BJ (cell line): ENCODE measurements at places on chromosomes 1 and 21.

DNA sequence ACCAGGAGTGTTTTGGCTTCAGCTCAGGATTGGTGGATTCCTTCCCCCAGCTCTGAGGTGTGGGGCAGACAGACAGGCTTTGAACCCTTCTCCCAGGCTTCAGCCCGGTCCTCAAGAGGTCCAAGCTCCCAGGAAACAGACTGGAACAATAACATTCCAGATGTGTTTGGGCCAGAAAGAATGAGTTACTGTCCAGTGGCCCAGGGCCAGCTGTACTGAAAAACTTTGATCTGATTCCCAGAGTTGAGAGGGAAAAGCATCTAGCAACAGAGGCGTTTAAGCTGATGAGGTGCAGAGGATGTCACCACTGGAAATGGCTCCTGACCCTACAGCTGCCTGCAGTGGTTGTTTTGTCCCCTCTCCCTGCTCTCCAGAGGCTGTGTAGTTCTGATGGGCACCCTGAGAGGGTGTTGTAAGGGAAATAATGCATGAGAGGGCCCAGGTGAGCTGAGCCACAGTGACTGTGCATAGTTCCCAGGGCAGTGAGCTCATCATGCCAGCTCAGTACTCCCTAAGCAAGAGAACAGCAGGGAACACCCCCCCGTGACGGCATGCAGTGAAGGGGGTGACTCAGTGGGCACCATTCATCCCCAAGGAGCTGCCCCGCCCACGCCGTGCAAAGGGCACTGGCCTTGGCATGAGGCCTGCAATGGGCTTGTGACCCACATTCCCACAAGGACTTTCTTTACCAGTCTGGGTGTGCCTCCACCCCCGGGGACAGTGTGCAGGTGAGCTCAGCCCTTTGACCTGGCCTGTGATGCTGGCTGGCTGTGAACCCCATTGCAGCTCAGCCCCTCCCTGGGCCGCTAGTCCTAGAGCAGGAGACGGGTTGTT, 13.8 kb upstream of the SFN start:
- DNase-seq = no peak

DNA sequence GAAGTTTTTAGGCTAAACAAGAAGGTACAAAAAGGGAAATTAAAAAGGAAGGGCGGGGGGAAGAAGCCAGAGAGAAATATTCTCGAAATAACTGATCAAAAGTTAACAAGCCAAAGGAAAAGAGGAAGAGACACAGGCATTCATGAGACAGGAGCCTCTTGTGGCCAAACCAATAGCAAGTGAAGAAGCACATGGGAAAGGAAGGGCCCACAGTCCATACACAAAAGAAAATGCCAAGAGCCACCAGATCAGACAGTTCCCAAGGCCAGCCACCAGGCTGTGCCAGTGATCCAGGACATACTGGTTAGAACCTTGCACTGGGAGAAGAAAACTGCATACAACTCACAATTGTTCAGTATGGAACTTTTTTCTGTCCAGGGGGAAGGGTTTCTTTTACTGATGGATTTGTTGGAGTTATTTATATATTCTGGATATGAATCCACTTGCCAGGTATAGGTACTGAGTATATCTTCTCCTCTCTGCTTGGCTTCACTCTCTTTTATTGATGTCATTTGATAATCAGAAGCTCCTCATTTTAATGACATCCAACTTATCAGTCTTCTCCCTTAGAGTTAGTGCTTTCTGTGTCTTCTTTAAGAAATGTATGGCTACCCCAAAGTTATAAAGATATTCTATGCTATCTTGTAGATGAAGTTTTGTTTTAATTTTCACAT, 76.8 kb downstream of the CD46 start:
- peak; percentile 59 for DNase-seq

DNA sequence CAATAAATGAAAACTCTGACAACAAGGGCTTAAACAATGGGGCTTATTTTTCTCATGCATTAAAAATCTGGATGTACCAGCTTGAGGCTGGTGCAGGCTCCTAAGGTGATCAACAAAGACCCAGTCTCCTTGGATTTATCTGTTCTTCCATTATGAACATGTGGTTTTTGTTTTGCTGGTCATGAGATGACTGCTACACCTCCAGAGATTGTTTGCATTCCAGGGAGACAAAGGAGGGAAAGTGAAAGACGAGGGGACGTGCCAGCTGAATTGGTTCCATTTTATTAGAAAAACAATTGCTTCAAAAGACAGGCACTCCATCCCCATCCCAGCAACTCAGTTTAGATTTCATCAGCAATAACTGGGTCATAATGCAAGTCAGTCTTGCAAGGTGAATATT, 90.9 kb upstream of the KCNK1 start:
- no peak for DNase-seq

- DNase-seq = no peak
These were observed 80.0 kb downstream of the NDUFS5 start for GRCh38 chr1:39105841-39106765.

DNA sequence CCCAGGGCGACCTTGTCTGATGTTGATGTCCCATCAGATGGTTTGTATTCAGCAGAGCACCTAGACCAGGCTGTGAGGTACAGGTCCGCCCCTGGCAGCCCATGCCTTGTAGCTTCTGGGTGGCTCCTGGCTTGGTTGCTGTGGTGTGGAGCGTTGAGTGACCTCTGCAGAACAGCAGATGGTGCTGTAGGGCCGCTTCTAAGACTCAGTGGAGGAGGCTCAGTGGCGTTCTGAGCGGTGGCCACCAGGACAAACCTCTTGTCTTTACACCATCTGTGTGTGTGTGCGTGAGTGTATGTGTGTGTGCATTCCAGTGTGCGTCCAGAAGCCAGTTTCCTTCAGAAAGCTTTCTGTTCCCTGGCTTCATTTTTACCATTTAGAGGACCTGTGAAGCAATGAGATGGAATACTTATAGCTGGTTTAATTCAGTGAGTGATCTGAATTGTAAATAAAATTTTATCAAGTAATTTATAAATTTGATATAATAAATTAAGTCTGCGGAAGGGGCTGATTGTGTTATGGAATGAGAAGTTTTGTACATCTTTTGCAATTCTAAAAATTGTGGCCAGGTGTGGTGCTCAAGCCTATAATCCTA, 66.1 kb downstream of the ADARB1 start:
- peak; percentile 52 for DNase-seq

DNA sequence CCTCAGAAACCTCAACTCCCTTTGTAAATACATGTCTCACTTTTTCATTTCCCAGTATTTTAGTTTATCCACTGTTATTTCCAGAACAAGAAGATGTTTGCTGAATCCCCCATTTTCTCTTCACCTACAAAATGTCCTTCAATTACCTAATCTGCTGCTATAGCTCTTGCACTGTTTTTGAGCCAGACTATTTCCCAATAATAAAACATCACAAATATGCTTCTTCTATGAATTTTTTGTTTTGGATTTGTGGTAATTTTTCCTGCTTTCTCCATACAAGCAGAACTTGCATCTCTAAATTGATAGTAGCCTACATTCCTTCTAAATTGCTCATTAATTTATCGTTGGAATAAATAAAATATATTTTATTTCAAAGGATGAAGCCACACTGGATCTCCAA, 199.6 kb upstream of the C1orf87 start:
- no peak for DNase-seq

DNA sequence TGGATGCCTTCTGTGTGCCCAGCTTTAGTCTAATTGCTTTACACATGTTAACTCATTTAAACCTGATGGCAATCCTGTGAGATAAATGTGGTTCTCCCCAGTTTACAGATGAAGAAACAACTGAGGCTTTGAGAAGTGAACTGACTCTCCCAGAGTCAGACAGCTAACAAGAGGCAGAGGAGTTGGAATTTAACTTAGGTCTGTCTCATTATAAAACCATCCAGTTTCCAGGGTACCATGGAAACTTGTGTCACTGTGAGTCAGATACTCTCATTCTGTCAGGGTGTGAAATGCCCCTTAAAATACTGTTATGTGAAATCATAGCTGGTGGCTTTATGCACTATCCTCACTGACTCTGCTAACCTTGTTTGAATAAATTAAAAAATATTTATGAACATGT, 206.6 kb downstream of the PBX1 start:
- DNase-seq = peak; percentile 88

- DNase-seq = no peak
These were observed 75.0 kb downstream of the NPHP4 start for GRCh38 chr1:5917281-5917590.

DNA sequence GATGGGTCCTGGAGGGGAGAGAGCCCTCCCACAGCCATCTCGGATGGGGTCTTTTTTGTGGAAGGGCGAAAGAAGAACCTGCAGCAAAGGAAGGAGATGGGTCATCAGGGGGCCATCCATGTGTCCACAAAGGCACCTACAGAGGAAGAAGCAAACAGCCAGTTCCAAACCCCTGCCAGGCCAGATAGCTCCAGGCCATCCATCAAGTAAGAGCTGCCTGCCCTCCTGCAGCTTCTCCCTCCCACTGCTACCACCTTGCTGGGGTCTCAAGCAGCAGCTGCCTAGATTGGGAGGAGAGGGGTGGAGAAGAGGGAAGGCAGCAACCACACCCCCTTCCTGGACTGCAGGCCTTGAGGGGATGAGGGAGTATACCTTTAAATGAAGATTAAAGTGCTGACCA, 4.5 kb downstream of the FCAMR start:
- no peak for DNase-seq

DNA sequence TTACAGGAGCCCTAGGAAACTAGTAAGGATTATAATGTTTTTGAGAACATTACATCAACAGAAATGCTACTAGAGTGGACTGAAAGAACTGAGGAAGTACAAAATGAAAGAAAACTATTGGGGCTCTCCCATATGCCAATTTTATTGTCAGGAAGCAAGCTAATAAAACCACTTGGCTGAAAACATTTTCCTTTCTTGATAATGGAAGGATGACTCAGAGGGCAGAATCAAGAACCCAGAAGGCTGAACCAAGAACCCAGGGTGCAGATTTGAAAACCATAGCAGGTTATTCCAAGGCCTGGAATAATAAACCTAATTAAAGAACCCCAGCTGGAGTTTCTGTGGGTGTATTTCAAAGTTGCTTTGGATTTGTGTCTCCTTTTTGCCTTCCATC, 70.7 kb downstream of the RPE65 start:
- no peak for DNase-seq

DNA sequence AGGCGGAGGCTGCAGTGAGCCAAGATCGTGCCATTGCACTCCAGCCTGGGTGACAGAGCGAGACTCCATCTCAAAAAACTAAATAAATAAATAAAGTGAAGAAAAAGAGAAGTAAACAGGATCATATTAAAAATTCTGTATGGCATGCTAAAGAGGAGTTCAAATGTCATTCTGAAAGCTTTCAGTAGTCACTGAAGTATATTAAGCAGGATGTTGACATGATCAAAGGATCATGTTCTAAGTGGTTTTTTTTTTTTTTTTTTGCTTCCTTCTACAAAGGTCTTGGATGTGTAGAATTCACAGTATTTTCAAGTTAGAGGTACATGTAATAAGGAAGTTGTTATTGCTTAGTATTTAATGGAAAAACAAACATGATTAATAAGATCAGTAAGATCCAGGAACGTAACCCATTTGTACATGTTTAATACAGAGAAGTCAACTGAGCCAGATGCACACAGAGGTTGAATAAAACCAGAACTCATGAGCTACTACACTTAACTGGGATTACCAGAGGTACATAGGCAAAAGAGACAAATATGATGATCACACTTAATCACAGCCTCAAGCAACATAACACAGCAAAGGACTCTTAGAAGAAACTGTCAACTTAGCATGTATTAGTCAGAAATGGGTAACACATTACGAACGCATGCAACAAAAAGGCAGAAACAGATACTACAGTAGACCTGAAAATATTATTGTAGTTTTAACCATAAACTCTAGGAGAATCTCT, 12.2 kb downstream of the CDC42BPA start:
- DNase-seq = no peak

DNA sequence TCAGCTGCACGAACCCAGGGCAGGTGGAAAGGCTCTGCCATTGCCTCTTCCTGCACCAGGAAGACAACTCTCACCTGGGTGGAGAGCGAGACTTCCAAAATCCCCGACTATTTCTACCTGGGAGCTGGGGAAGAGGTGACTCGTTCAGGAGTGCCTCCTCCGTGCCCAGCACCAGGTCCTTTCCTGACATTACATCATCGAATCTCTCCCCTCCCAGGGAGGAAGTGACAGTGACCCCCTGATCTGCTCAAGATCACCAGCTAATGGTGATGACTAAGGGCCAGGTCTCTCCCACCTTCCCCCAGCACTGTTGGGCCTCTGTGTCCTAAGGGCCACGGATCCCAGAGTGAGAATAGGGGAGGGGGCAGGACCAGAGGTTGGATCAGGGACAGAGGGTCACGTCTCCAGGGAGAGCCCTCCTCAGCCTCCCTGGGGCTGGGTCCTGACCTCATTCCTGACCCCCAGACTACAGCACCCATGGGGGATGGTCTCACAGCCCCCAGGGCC, 6.8 kb downstream of the MEGF6 start:
- DNase-seq = no peak

DNA sequence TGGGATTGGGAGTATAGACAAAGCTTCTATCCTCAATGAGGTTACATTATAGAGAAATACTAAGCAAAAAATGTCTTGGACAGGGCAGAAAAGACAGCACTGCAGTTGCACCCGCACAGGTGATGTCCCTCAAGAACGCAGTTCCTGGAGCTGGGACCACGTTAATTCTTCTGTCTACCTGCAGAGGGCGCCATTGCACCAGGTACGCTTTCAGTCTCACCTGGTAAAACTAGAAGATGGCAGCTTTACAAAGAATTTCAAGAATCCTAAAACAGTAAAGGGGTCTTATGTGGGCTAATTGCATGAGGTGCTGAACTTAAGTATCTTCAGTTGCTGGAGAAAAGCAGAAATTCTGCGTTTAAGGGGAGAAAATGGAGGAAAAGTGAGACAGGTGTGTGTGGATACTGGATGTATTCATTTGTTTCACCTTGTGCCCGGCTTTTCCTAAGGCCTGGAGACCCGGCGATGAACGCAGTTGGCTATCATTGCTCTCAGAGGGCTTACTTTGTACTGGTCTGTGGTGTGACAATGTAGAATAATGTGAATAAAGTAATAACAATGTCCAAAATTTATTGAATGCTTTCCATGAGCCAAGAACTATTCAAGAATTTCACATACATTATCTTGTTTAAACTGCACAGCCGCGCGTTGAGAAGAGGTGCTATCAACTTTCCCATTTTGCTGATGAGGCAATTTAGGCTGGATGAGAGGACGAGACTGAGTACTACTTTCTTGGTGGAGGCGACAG, 276.3 kb upstream of the GREM2 start:
- no peak for DNase-seq
